ENCODE measurements at places on chromosomes 1 and 21. TPM values are rescaled to one million over a fixed set of nuclear protein-coding genes. Genes with fewer than 3 reads are reported as not detected.

The ARHGAP30 gene
- total RNA-seq = not detected

The HEYL gene
- 9.0 TPM for total RNA-seq

The DISP3 gene
- 179 TPM for total RNA-seq

The HTR6 gene
- not detected for total RNA-seq

The ALG14 gene
- 4.7 TPM for total RNA-seq

The PLA2G2C gene
- not detected for total RNA-seq

The CD1E gene
- not detected for total RNA-seq

GRCh38 chr1:31183927-31184554 lies 55.6 kb downstream of the NKAIN1 start:
- no peak overlapping the region for H3K4me3 ChIP-seq
- peak; percentile 71 for DNase-seq
- peaks cover 10% of the 10 kb centered on the region for H3K27me3 ChIP-seq
- H3K27ac ChIP-seq = peak overlapping the region; percentile 11
- peaks cover 38% of the 10 kb centered on the region for H3K4me1 ChIP-seq

DNA sequence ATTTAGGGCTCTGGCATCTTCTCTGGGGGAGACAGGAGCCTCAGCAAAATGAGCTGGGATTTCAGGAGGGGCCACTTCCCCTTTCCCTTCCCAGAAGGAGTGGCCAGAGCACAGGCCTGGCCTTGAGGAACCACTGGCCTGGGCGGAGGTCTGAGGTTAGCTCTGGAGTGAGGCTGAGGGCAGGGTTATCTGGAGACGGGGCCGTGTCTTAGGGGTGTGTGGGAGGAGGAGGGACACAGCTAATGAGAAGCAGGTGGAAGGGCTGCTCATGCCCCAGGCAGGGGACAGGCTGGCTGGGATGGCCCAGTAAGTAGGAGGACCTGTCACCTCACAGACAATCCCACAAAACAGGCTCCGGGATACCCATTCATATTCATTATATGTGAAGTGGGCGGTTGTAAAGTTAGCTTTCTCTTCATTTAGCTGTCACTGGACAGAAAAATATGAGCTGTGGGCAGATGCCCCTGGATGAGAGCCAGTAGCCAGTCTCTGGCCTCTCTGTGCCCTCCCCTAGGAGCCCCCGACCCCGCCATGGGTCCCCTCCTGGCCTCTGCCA lies 12.4 kb downstream of the ALX3 start:
- no peak for DNase-seq
- no peak overlapping the region for H3K4me3 ChIP-seq
- H3K27me3 ChIP-seq = peaks cover 7% of the 10 kb centered on the region
- H3K36me3 ChIP-seq = peaks cover 8% of the 10 kb centered on the region
- no peak overlapping the region for H3K27ac ChIP-seq

- no peaks in the 10 kb centered on the region for H3K36me3 ChIP-seq
- no peak for DNase-seq
- no peak overlapping the region for H3K27ac ChIP-seq
- no peak overlapping the region for H3K4me3 ChIP-seq
- H3K4me1 ChIP-seq = peaks cover 30% of the 10 kb centered on the region
These were observed 70.4 kb downstream of the CACHD1 start for GRCh38 chr1:64540265-64540791.

GRCh38 chr1:21251773-21252471 lies 38.3 kb downstream of the ECE1 start:
- DNase-seq = no peak
- no peaks in the 10 kb centered on the region for H3K36me3 ChIP-seq
- peak overlapping the region; percentile 9 for H3K27ac ChIP-seq

DNA sequence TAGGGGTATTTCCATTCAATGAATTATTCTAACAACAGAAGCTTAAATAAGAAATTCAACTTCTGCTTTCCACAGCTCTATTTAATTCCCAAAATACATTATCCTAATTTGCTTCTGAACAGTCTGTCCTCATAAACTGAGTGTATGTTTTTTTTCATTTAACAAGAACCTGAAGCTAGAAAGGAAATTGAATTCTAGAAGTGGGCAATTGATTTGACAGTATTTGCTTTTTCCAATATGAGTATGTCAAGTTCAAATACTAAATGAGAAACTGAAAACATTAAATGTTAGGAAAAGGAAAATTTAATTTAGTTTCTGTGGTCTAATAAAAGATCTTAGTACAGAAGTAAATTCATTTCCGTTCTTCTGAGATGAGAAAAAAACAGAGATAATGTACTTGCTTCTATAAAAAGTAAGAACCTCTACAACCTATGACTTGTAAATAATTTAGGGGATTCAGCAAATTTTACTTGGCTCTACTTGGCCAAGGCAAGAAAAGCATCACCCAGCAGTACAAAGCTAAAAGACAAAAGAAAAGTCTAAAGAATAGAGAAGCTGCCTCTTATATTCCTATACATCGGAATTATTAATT lies 31.1 kb downstream of the RAB3GAP2 start:
- DNase-seq = no peak
- H3K36me3 ChIP-seq = peaks cover 9% of the 10 kb centered on the region
- H3K27me3 ChIP-seq = peaks cover 2% of the 10 kb centered on the region
- no peak overlapping the region for H3K4me3 ChIP-seq
- no peak overlapping the region for H3K27ac ChIP-seq
- H3K4me1 ChIP-seq = peaks cover 6% of the 10 kb centered on the region

- no peaks in the 10 kb centered on the region for H3K36me3 ChIP-seq
- peaks cover 2% of the 10 kb centered on the region for H3K4me1 ChIP-seq
- H3K4me3 ChIP-seq = no peak overlapping the region
- no peak for DNase-seq
These were observed 317.2 kb downstream of the RWDD3 start for GRCh38 chr1:95551201-95551600.

DNA sequence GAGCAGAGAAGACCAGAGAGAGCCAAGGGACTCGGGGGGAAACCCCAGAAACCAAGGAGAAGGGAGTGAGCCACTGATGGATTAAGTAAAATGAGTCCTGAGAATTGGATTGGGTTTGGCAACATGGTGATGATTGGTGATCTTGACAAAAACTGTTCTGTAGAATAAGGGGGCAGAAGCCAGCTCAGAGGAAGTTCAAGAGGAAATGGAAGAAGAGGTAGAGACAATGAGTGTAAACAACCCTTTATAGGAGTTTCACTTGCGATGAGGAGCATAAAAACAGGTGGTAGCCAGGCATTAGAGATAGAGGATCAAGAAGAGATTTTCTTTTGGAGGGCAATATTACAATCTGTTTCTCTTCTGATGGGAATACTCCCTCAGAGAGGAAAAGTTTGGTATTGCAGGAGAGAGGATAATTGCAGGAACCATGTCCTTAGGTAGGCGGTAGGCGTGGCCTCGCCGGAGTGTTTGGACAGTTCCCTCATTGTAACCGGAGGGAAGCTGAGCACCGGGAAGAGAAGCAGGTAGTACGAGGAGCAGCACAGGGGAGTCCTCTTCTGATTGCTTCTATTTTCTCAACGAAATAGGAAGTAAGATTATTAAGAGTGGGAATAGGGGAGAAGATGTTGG lies 68.4 kb upstream of the TENT5C start:
- H3K36me3 ChIP-seq = no peaks in the 10 kb centered on the region
- DNase-seq = no peak
- no peak overlapping the region for H3K27ac ChIP-seq

- no peak for DNase-seq
- H3K4me1 ChIP-seq = peaks cover 2% of the 10 kb centered on the region
- no peaks in the 10 kb centered on the region for H3K27me3 ChIP-seq
- H3K27ac ChIP-seq = no peak overlapping the region
These were observed 226.4 kb downstream of the TGFB2 start for GRCh38 chr1:218571491-218571890.

GRCh38 chr1:200971955-200972711 lies 51.4 kb downstream of the KIF21B start:
- no peak overlapping the region for H3K4me3 ChIP-seq
- no peak overlapping the region for H3K27ac ChIP-seq
- H3K27me3 ChIP-seq = peaks cover 5% of the 10 kb centered on the region
- peaks cover 1% of the 10 kb centered on the region for H3K4me1 ChIP-seq
- DNase-seq = peak; percentile 82
- H3K36me3 ChIP-seq = no peaks in the 10 kb centered on the region

- DNase-seq = no peak
- H3K36me3 ChIP-seq = peaks cover 36% of the 10 kb centered on the region
- no peak overlapping the region for H3K27ac ChIP-seq
- H3K27me3 ChIP-seq = peaks cover 2% of the 10 kb centered on the region
These were observed 41.6 kb downstream of the CD58 start for GRCh38 chr1:116529199-116529631.

DNA sequence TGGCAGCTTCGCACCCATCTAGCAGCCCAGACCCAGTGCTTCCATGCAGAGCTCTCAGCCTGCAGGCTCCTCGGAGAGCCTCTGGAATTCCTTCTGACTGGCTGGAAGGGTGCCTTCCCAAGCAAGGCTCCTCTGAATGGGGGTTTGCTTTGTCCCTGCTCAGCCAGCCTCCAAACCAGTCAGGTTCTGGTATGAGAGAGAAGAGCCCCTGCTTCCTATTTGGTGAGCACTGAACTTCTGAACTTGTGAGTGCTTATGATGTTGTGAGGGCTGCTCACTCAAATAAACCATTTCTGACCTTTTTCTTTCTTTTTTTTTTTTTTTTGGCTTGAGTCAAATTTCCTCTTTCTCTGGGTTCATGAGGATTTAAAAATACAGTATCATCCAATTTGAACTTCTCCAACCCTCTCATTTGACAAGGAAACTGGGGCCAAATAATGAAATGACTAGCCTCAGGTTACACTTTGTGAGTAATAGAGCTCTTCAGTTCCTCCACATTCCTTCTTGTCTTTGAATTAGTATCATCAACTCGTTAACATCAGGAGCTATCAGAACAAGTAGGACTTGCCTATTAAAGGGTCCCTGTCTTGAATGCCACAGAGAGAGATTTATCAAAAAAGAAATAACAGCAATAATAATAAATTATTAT lies 39.6 kb downstream of the GFI1 start:
- no peak for DNase-seq
- no peak overlapping the region for H3K4me3 ChIP-seq
- H3K27me3 ChIP-seq = no peaks in the 10 kb centered on the region
- no peak overlapping the region for H3K27ac ChIP-seq
- H3K36me3 ChIP-seq = no peaks in the 10 kb centered on the region

- H3K27ac ChIP-seq = no peak overlapping the region
- H3K4me1 ChIP-seq = no peaks in the 10 kb centered on the region
- no peaks in the 10 kb centered on the region for H3K36me3 ChIP-seq
- H3K27me3 ChIP-seq = peaks cover 14% of the 10 kb centered on the region
- H3K4me3 ChIP-seq = peak overlapping the region; percentile 80
These were observed 402 bp upstream of the AK4 start for GRCh38 chr1:65147424-65148177.

DNA sequence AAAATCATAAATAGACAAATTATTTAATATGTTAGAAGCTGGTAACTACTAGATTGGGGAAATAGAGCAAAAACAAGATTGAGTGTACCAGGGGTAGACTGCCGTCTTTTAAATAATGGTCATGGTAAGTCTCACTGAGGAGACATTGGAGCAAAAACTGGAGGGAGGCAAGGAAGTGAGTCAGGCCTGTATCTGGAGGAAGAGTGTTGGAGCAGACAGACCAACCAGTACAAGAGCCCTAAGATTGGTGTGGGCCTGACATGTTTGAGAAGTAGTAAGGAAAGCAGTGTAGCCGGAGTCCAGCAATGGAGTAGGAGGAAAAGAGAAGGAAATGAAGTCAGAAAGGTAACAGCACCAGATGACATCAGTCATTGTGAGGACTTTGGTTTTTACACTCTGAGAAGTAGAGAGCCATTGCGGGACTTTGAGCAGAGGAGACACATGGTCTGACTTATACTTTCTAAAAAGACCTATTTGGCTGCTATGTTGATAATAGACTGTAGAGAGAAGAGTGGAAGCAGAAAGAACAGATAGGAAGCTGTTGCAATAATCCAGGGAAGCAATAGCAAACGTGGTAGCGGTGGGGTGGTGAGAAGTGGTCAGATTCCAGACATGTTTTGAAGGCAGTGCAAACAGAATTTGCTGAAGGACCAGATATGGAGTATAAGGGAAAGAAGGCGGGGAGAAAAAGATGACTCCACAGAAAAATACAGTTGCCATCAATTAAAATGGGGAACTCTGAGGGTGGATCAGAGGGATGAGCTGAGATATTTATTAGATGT lies 44.7 kb upstream of the GJA5 start:
- H3K27me3 ChIP-seq = peaks cover 2% of the 10 kb centered on the region
- H3K4me3 ChIP-seq = no peak overlapping the region
- no peaks in the 10 kb centered on the region for H3K4me1 ChIP-seq
- no peak for DNase-seq
- H3K27ac ChIP-seq = no peak overlapping the region
- H3K36me3 ChIP-seq = no peaks in the 10 kb centered on the region

DNA sequence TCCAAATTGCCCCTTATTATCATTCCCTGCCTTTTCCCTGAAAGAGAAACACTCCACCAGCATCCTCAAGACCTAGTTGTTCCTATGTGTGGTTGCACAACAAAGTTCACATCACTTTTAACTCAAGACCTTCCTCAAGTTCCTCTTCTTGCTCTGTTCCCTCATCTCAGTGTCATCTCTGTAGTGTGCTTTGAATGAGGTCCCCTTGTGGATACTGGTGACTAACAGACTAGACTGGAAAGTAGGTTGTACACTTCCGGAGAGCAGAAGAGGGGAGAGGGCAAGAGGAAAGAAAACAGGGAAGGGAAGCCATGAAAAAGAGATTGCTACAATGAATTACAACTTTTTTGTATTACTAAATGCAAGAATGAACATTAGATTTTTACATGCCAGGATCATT lies 853.8 kb downstream of the USP25 start:
- no peak for DNase-seq
- no peak overlapping the region for H3K4me3 ChIP-seq
- no peak overlapping the region for H3K27ac ChIP-seq
- no peaks in the 10 kb centered on the region for H3K27me3 ChIP-seq
- peaks cover 4% of the 10 kb centered on the region for H3K4me1 ChIP-seq

DNA sequence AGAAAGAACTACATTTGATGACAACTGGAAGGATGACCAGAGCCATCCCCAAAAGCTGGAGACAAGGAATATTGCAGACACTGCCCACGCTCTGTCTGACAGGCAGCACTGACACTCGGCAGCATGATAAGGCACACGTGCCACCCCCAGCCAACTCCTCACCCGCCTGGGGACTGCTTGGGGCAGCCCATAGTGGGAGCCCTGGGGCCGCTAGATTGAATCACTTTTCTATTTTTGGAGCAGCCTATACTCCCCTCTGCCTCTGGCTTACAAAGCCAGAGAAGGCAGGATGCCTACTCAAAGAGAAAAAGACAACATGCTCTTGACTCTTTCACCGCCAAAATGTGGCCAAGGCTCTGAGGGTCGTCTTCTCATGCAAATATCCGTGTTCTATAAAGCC lies 1.3 kb downstream of the SMG5 start:
- H3K27ac ChIP-seq = no peak overlapping the region
- peaks cover 3% of the 10 kb centered on the region for H3K27me3 ChIP-seq
- no peak for DNase-seq
- no peaks in the 10 kb centered on the region for H3K36me3 ChIP-seq
- peaks cover 18% of the 10 kb centered on the region for H3K4me1 ChIP-seq

- no peak overlapping the region for H3K4me3 ChIP-seq
- H3K36me3 ChIP-seq = no peaks in the 10 kb centered on the region
- H3K4me1 ChIP-seq = no peaks in the 10 kb centered on the region
- no peaks in the 10 kb centered on the region for H3K27me3 ChIP-seq
- no peak overlapping the region for H3K27ac ChIP-seq
- no peak for DNase-seq
These were observed 103.2 kb upstream of the DYNLT5 start for GRCh38 chr1:66648901-66649595.

GRCh38 chr1:226047495-226047894 lies 15.0 kb upstream of the H3-3A start:
- no peak for DNase-seq
- H3K4me1 ChIP-seq = no peaks in the 10 kb centered on the region
- H3K27ac ChIP-seq = no peak overlapping the region

Data from glutamatergic neuron (in vitro differentiated cells).